ENCODE measurements at places on chromosomes 4 and X.

- DNase-seq, result no peak
Measured at GRCh38 chr4:154854362-154854761, 73.3 kb downstream of the RBM46 start.

DNA sequence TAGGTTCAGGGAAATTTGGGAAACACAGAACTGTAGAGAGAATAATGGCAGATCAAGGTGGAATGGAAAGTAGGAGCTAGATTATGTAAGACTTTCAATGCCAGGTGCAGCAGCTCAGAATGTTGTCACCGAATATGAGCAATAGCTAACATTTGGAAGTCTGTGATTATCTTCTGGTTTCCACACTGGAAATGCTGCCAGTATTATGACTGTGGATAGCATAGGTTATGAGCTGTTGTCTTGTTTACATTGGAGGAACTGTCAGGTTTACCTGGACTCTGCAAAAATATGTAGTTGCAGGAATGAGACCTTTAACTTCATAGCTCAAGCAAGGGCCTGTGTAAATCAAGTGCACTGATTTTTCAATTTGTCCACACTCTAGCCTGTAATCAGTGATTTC lies 26.0 kb upstream of the TAF9B start:
- DNase-seq, result no peak

GRCh38 chr4:118865091-118865708 lies 23.5 kb upstream of the SYNPO2 start:
- DNase-seq, result peak; percentile 28

DNA sequence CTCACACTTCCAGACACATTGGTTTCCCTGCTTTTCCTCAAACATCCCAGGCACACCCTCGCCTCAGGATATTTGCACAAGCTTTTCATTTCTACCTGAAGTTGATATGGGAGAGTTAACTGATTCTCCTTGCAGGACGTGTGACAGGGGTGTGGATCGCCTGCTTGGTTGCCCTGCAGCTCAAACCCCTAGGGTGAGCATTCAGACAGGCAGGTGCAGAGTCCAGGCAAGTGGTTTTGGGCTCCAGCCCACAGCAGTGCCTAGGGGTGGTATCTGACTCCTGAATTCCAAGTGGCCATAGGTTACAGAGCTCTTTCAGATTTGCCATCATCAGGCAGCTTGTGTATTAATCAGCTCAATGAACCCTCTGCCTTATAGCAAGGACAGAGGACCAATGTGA lies 1104.2 kb upstream of the IGFBP7 start:
- no peak for DNase-seq

GRCh38 chr4:179941911-179942310 lies 2301.3 kb upstream of the TENM3 start:
- no peak for DNase-seq

DNA sequence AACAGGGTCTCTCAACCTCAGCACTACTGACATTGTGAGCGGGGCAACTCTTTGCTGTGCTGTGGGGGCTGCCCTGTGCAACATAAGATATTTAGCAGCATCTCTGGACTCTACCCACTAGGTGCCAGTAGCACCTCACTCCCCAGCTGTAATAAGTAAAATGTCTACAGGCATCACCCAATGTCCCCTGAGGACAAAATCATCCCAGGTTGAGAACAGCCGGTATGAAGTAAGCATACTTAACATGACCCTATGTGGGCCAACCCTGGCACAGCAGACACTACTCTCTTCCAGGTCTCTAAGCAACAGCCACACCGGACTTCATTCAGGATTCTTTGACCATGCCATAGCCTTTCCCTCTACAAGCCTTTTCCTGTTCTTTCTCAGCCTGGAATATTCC lies 10.5 kb upstream of the MGST2 start:
- DNase-seq, result no peak

DNA sequence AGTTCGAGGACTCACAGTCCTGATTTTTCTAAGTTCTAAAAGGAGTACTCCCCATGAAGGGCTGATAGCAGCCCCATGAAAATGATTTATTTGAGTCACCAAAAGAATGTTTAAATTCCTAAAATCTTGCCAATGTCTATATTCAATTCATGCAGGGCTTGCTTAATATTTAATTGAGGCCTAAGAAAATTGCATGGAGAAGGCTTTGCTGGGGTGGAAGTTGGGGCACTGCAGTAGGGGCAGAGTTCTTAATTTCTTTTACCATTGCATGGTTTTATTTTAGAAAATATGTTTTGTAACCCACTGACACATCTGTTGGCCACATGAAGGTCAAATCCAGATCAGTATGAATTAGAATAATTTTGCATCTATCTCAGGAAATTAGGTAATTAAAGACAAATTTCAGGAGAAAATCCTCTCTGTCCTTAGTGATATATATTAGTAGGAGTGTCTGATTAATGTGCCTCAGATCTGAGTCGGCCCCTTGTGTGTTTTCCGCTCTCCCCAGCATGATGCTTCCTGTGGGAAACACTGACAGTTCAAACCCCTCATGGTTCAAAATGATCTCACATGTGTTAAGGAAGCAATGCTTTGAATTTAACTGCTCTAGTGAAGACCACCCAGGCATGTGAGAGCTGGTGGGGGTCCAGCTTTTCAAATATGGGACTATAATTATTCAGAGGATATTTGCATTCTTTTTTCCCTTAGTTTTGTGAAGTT lies 54.0 kb upstream of the EGFL6 start:
- no peak for DNase-seq

DNA sequence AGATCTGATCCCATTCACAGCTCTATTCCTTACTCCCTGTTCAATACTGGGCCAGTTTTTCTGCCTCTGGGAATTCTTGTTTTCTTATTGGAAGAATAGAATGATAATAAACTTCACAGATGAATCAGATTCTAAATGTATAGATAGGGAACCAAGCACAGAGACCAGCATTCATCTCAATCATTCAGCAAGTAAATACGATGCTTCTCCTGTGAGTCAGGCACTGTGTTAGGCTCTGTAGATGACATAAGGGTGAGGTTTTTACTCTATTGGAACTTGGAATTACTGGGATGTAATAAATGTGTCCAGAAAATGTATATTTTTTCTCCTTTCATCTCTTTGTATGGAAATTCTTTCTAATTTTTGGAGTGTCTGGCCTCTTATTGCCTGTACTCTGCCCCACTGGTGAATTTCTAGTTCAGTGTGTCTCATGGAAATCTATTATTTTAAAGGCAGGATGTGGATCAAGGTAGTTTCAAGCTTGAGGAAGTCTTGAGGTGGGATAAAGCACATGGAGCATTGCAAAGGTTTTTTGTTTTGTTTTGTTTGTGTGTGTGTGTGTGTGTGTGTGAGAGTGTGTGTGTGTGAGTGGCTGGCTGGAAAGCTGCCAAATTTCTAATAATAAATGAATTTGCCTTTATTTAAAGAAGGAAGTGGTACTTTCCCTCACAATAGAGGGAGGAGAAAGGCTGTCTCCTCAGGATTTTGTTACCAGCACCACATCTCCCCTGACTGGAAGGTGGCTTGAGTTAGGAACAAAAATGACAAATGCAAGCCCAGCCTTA lies 117.9 kb upstream of the HS3ST1 start:
- DNase-seq, result no peak

- no peak for DNase-seq
Measured at GRCh38 chr4:53804719-53805118, 213.4 kb upstream of the LNX1 start.

DNA sequence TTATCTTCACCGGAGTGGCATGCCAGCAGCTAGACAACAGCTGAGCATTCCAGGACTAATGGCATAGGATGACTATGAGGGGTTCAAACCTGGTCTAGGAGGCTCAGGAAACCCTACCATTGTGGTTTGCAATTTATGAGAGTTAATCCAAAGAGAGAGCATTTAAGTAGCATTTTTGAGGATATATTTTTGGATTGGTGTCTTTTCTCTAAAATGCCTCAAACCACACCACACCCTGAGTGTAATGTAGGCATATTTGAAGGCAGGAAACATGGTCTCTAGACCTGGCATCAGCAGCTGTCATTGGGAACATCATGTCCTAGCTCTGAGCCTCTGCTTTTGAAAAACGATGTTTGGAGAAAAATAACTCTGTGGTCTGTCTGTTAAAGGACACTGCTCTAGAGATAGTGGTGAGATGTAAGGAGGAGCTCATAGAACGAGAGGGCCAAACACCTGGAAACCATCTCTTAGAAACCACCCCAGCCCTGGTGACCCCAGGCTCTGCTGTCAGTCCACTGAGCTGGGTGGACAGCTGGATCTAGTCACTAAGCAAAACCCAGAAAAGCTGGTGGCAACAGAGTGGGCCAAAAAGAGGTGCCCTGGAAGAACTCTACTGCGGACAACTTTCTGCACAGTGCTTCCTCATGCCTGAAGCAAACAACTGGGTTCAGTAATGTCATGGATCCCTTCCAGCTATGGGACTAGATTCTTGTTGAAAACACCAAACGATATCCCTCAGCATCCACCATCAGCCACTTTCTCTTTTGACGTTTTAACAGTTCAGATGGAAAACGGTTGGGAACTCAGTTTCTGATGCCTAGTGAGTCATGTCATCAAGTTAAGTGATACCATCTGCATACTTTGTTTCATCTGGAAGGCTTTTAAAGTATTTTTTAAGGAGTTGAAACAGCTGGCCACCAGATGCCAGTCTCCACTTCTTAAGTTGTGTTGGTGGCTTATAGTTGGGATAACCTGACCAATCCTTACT lies 100.2 kb upstream of the C1QTNF7 start:
- no peak for DNase-seq

DNA sequence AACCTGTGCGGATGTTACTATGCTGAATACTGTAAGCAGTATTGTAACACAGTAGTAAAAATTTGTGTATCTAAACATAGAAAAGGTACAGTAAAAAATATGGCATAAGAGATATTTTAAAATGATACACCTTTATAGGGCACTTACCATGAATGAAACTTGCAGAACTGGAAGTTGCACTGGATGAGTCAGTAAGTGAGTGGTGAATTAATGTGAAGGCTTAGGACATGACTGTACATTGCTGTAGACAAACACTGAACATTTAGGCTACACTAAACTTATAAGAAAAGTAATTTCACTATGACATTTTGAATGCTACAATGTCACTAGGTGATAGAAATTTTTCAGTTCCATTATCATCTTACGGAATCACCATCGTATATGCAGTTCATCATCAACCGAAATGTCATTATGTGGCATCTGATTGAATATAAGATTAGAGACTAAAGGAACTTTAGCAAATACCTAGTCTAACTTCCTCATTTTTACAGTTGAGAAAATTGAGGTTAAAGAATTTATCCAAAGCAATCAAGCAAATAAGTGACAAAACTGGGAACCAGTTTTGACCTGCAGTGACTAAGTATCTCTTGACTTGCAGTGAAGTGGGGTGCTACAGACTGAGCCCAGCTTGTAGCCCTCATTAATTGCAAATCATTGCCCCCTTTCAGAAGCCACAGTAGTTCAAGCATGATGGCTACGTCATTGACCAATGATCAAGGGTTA lies 55.3 kb downstream of the EGF start:
- DNase-seq, result no peak

DNA sequence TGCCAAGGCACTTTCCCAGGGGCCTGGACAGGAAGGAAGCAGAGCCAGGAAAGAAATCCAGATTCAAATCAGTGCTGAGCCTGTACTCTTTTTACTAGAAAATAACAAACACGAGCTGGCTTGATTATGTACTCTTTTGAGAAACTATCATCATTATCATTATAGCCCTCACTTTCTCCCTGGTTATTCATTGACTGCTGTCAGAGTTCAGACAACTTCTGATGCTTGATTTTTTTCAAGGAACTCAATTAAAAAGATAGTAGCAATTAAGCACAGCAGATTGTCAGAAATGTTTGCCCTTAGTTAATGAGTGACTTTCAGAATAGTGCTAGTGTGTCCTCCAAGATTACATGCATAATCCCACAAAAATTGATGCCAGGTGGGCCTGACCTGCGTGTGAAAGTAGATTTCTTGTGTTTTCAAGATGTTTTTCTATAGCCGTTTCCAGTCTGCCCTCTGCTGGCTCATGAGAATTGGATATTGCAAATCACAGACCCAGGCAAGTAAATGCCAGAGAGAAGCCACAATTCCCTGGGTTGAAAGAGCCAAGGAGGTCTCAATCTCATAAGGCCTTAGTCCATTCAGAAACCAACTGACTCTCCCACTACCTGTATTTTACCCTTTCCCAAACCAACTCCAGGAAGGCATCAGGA lies 14.3 kb upstream of the PNPLA4 start:
- DNase-seq, result no peak

GRCh38 chr4:43452948-43453347 lies 560.4 kb downstream of the GRXCR1 start:
- DNase-seq, result no peak

- no peak for DNase-seq
Measured at GRCh38 chr4:75302648-75303047, 211.6 kb downstream of the RCHY1 start.

GRCh38 chr4:150010525-150011126 lies 67.6 kb upstream of the DCLK2 start:
- peak; percentile 40 for DNase-seq

All from uterus (tissue), 4 donors.